Activated naive CD8-positive, alpha-beta T cell treated with anti-CD3 and anti-CD28 coated beads, Interleukin-2, amount 50 U/mL, for 24 hours (primary cell): ENCODE measurements at places on chromosomes 7 and 10.

GRCh38 chr10:48231699-48232315 is 42.7 kb downstream of the FRMPD2 start:
- no peak overlapping the region for H3K27ac ChIP-seq
- H3K4me1 ChIP-seq, result no peaks in the 10 kb centered on the region
- H3K36me3 ChIP-seq, result no peaks in the 10 kb centered on the region
- no peak overlapping the region for H3K4me3 ChIP-seq

DNA sequence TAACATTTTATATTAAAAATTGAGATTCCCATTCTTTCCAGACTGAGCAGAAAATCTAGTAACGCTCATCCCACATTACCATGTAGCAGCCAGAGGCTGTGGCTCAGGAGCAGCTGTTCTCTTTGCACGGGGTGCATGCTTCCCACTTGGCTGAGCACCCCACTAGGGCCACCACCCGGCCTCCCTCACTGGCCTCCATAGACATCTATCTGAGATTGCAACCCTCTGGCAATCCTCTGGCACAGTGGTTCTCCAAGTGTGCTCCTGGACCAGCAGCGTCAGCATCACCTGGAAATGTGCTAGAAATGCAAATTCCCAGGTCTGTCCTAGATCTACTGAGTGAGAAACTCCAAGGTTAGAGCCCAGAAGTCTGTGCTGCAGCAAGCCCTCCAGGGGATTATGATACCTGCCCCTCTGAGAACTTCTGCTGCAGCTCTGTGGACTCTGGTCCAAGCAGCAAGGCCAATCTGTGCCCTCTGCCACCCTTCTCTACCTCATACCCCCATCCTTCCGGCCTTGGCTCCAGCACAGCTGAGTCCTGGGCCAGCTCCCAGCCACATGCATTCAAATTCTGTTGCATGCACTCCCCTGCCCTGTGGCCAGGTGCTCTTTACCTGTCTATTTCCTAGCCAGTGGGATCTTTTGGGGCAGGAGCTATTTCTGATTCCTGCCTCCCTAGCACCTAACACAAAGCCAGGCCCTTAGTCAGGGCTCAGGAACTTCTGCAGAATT is 301.5 kb downstream of the GRID1 start:
- H3K4me1 ChIP-seq, result no peaks in the 10 kb centered on the region
- no peak for DNase-seq
- H3K27me3 ChIP-seq, result peaks cover 7% of the 10 kb centered on the region
- no peaks in the 10 kb centered on the region for H3K36me3 ChIP-seq
- H3K27ac ChIP-seq, result no peak overlapping the region

- no peaks in the 10 kb centered on the region for H3K27me3 ChIP-seq
- no peak overlapping the region for H3K4me3 ChIP-seq
- no peak overlapping the region for H3K27ac ChIP-seq
These were observed 30.1 kb downstream of the LDB3 start for GRCh38 chr10:86698207-86698940.

DNA sequence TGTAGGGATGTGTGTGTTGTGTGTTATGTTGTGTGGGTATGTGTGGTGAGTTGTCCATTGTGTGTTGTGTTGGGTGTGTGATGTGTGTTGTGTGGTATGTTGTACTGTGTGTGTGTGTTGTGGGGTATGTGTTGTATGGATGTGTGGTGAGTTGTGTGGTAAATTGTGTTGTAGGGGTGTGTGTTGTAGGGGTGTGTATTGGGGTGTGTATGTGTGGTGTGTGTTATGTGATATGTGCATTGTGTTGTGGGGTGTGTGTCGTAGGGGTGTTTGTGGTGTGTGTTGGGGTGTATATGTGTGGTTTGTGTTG is 97.8 kb upstream of the PODXL start:
- H3K27me3 ChIP-seq, result peaks cover 3% of the 10 kb centered on the region
- H3K4me3 ChIP-seq, result no peak overlapping the region
- no peak for DNase-seq
- H3K36me3 ChIP-seq, result no peaks in the 10 kb centered on the region
- H3K4me1 ChIP-seq, result no peaks in the 10 kb centered on the region
